ENCODE measurements at places on chromosomes 2 and 18.

GRCh38 chr2:38148501-38148900, 72.5 kb upstream of the CYP1B1 start:
- DNase-seq, result no peak

DNA sequence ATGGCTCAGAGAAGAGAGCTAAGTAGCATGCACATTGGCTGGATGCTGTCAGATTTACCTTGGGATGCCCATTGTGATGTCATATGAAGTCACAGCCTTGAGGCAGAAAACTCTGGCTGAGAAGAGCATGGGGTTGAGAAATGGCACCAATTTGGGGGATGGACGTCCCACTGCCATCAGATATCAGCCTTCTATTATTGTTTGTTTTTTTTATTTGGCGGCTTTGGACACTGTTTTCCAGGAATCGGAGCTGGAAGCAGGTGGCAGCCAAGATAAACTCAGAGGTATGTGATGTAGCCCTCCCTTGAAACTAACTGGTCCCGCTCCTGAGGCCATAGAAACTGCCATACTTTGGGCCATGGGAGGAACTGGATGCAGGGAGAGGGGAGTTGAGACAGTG, 40.6 kb downstream of the GCKR start:
- no peak for DNase-seq

GRCh38 chr18:25057491-25058050, 294.4 kb downstream of the ZNF521 start:
- DNase-seq, result no peak

GRCh38 chr18:60976976-60977375, 356.3 kb upstream of the CDH20 start:
- DNase-seq, result no peak

GRCh38 chr2:76684756-76685155, 837.4 kb downstream of the LRRTM4 start:
- no peak for DNase-seq

DNA sequence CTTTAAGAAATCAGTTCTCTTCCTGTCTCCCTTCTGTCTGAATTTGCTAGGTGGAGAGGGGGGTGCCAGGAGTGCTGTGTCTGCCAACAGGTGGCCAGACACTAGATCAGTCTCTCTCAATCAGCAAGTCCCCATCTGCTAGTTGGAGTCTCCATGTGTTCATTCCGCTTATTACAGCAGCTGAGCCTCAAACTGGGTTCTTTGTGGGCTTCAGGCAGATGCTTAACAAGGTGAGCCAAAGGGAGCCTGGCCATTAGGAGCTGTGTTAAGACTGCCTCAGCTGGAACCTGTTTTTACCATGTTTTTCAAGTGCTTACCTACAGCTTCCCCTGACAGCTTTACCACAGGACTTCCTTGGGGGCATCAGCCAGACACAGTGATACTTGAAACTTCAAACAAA, 401.9 kb downstream of the LRP1B start:
- DNase-seq, result no peak

- no peak for DNase-seq
Observed at GRCh38 chr18:58953627-58954026, 89.0 kb downstream of the ZNF532 start.

Data from coronary artery (tissue), 2 donors.